ENCODE measurements at places on chromosomes 13 and 19.
A peak's percentile ranks its signal among the peaks of the same experiment; 100 is the strongest.

DNA sequence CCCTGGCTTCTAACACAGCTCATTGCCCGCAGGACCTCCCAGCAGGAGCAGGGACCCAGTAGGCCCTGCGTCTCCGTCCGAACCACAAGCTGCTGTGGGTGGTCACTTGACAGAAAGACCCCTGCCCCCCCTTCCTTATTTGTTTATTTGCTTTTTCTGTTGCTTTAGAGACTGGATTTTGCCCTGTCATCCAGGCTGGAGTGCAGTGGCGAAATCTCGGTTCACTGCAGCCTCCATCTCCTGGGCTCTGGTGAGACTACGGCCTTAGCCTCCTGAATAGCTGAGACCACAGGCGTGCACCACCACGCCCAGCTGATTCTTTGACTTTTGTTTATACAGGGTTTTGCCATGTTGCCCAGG is 7.6 kb upstream of the PTBP1 start:
- DNase-seq = no peak

- DNase-seq = no peak
Observed at GRCh38 chr13:112704308-112705145, 14.7 kb downstream of the ATP11A start.

DNA sequence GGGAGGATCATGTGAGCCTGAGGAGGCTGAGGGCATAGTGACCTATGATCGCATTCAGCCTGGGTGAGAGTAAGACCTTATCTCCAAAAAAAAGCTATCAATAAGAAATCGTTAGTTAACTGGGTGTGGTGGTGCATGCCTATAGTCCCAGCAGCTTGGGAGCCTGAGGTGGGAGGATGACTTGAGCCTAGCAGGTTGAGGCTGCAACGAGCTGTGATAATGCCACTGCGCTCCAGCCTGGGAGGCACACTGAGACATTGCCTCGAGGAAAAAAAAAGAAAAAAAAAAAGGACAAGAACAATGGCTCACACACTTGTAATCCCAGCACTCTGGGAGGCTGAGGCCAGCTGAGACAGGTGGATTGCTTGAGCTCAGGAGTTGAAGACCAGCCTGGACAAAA is 16.2 kb downstream of the PSPC1 start:
- no peak for DNase-seq

- DNase-seq = no peak
Observed at GRCh38 chr13:25380082-25380481, 8.3 kb downstream of the ATP8A2 start.

DNA sequence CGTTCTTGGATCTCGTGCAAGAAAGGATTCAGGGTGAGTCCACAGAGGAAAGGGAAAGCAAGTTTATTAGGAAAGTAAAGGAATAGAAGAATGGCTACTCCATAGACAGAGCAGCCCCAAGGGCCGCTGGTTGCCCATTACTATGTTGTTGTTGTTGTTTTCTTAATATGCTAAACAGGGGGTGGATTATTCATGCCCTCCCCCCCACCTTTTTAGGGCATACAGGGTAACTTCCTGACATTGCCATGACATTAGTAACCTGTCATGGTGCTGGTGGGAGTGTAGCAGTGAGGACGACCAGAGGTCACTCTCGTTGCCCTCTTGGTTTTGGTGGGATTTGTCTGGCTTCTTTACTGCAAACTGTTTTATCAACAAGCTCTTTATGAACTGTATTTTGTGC is 29.1 kb upstream of the PCDH9 start:
- DNase-seq = no peak

- DNase-seq = no peak
Observed at GRCh38 chr13:73945382-73945781, 188.8 kb downstream of the KLF12 start.

DNA sequence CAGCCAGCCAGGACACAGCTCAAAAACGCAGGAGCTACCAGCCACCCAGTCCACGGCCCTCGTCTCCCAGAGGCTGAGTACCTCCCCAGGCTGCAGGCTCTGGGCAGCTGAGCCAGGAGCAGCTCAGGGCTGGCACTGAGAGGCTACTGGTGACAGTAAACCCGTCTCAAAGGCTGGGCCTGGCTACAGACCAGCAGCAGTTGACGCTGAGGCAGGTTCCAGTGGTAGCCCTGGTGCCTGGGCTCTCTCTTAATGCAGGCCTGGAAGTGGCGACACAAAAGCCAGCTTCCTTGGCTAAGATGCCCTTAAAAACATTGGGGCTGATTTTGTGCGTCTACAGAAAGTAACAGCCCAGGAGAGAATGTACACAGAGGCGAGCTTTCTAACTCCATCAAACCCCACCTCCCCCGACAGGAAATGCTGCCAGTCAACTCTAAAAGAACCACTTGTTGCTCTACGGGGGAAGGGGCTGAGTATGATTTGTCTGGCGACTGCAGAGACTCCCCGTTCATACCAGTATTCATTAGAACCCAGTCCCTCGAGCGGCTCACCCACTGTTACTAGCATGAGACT is 126.3 kb downstream of the STK24 start:
- DNase-seq = no peak

DNA sequence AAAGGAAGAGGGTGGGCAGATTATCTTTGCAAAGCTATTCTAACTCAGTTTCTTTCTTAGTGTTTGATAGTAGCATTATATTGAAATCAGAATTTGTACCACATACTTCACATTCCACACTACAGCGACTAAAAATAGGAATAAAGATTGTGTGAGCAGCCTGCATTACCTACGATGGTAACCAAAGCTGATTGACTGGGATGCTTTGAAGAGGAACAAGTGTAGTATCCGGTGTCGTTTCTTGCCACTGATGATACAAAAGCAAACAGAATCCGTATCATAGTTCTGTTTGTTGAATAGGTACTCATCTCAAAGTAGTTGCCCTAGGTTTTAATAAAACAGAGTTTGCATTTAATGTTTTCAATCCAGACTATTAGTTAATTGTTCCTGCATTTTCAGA is 51.2 kb downstream of the FLT3 start:
- DNase-seq = no peak

DNA sequence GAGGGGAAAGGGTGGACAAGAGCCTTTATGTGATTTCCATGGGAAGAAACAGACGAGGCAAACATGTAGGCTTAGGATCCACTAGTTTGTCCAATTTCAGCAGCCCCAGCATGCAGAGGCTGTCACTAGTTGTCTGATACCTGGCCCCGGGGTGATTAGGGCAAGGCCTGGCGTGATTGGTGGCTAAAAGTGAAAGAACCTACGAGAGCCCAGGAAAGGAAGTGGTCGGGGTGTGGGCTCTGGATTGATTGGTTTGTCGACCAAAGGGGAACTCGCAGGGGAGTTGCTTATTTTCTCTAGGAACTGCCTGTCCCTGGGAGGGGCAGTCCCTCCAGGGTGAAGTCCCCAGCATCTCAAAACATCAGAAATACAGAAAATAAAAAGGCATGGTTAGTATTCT is 64.2 kb upstream of the UQCRFS1 start:
- no peak for DNase-seq

GRCh38 chr13:113843063-113843654 is 20.7 kb downstream of the GAS6 start:
- no peak for DNase-seq

DNA sequence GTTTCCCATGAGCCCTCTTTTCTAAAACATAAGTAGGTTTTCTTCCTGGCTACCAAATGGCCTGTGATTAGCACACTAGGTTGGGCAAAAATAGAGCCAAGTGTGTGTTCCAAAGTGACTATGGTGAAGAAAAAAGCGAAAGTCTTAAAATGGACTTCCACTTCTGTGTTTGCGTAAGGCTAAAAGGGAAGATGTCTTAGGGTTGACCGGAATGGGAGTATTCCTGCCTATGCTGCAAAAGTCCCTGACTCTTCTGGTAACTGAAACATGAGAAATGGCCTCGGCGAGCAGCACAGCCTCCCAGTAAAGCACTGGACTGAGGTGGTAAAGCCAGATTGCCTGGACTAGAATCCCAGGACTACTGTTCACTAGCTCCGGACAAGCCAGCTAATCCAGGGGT is 2.4 kb upstream of the FPR1 start:
- DNase-seq = no peak

GRCh38 chr19:7718668-7719067 is 13.2 kb downstream of the CLEC4G start:
- DNase-seq = no peak

DNA sequence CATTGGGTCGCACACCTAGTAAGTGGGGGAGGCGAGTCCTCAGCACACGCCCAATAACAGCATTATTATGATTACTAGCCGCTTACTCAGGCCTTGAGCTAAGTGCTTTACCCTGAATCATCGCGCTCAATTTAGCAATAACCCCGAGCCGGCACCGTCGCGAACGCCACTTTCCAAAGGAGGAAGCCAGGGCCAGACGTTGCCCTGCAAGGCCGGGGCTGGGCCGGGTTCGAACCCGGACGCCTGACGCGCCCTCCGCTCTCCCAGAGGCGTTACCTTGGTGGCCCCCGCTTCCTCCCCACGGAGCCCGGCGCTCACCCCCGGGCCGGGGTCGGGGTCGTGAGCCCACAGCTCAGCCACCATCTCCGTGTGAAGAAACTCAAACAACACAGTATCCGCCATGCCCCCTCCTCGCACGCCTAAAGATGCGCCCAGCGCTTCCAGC is at the start of gene TRAPPC6A:
TSS of gene TRAPPC6A (minus strand) at position 421 of the 445 bp plus-strand sequence. CDS start at position 402, 19 bp downstream.
- no peak for DNase-seq

GRCh38 chr13:93416736-93417355 is 190.2 kb downstream of the GPC6 start:
- no peak for DNase-seq

- DNase-seq = no peak
Observed at GRCh38 chr13:79228972-79229371, 177.1 kb downstream of the RBM26 start.

DNA sequence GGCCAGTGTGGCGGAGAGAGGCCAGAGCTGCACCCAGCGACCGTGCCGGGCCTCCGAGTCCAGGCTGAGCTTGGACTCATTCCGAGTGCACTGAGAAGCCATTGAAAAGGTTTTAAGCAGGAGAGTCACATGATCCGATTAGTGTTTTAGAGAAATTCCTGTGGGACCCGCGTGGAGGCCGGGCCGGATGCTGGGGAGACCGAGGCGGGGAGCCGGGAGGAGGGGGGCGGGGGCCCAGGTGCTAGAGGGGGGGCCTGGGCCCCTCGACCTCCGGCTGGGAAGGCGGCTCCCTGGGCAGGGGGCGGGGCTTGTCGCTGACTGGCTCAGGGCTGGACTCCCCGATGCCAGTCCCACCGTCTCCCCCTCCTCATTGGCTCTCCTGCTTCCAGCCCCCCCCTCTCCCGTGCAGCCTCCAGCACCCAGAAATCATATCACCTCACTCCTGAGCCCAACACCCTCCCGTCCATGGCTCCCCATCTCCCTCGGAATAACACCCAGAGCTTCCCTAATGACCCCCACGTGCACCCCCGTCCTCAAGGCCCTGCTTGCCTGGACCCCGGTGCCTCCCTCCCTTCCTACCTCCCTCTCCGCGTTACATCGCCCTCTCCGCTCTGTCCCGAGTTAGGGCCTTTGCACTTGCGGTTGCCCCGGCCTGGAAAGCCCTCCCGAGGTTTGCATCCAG is 5.2 kb upstream of the ZNF579 start:
- no peak for DNase-seq

- no peak for DNase-seq
Observed at GRCh38 chr13:79482281-79482970, 1.5 kb downstream of the NDFIP2 start.

DNA sequence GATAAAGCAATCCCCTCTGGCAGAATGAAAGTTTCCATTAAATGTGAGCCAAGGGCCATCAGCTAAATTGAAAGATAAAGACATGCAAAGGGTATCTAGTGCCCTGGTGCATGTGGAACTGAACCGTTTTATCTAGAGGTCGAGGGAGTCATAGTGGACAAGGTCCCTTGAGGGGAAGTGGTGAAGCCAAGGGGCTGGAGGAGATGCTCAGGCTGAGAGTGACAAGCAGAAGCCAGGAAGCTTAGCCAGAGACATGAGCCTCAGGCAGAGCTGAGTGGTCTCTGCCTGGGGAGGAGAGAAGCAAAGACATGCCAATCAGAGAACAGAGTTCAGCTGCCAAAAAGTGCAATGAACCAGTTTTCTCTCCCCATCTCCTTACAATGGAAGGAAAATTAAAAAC is 68.1 kb upstream of the SLC10A2 start:
- no peak for DNase-seq

DNA sequence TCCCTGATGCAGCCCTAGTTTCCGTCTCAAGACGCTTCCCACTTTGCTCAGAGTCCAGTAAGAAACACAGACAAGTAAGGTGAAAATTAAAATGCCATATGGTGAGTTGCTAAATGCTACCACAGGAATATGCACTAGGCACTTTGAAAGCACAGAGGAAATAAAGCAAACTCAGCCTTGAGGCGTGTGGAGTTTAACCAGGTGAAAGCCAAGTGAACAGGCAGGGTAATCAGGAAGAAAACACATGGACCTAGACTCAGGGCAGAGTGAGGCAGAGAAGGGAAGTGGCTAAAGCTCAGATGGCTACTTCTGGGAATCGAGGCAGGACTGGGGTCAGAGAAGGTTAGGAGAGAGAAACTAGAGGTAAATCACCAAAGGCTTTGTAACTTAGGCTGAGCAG is 5.4 kb upstream of the UBL3 start:
- DNase-seq = no peak

- no peak for DNase-seq
Observed at GRCh38 chr19:51783372-51783771, 11.6 kb upstream of the FPR3 start.

- no peak for DNase-seq
Observed at GRCh38 chr13:32430018-32430747, 2.3 kb upstream of the N4BP2L1 start.

DNA sequence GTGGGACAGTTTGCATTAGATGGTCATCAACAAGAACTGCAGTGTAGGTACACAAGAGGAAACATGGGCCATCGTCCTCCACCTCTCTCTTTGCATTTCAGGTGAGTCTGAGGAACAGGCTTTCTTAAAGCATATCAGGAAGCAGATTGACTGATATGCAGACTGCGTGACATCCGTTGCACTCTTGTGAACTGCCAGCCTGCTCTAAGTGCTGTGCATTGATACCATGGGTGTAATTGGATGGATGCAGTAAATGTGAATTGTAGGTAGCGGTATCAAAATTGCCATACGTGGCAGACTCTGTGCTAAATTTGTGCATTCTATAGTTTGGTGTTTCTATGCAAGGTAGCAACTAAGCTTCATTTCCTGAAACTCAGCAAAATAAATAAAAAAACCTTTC is 1008.3 kb downstream of the EFNB2 start:
- no peak for DNase-seq

GRCh38 chr19:12090807-12091206 is 26.3 kb downstream of the ZNF844 start:
- no peak for DNase-seq

DNA sequence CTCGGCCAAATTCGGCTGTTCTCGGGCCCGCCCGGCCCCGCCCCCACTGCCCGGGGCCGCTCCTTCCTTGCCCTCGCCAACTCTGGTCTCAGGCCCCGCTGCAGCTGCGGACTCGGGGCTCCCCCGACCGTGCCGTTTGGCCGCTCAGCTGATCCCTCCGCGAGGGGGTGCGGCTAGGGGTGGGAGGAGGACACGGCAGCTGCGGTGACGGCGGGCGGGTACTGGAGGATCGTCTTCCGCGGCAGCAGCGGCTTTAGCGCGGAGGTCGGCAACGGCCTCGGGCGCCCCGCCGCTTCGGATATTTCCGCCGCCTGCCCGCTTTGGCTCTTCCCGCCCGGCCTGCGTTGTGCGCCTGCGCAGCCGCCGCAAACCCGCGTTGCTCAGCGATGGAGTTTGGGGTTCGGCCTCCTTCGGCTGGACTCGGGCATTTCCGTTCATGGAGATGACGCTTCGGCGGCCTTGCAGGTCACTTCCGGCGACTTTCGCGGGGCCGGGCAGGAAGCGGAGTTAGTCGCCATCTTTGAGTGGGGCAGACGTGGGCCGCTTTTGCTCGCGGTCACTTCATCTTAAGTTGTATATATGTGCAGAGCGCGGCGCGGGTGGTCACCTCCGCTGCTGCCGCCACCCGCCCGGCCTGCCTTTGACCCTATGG is 338 bp upstream of the UBE2M start:
- peak; percentile 81 for DNase-seq

Data from GM18507 (cell line).